ENCODE measurements at places on chromosomes 11 and 22.

DNA sequence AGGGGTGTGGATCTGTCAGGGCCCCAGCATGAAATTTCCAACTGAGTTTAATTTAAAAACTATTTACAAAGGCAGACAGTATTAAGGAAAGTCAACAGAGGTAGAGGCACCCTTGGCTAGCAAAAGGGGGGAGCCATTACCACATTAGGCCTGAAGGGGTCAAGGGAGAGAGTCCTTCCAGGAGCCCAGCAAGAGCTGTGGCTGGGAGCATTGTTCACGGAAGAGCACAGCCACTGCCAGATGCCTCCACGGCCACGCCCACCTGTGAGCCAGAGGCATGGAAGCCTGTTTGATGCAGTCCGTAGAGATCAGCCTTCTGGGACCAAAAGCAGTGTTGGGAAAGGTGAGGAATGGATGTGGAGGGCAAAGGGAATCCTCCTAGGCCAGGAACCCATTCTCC is 102.6 kb downstream of the GALNT18 start:
- no peak for DNase-seq

GRCh38 chr11:128494418-128495332 is 92.7 kb downstream of the ETS1 start:
- DNase-seq: no peak

DNA sequence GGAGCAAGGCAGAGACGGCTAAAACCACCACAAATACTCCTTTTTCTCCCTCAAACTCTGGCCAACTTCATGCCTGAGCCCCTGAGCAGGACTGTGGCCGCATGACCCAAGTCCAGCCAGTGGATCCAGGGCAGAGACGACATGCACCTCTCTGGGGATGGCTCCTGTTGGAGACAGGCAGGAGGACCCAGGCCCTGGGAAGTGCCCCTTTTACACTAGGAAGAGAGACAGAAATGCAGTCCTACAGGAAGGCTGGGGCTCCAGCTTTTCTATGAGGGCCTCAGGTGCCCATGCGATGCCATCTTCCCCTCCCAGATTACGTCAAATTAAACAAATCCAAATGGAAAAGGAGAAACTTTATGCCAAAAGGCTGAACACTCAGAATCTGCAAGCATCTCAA is 498.0 kb downstream of the BRD1 start:
- no peak for DNase-seq

DNA sequence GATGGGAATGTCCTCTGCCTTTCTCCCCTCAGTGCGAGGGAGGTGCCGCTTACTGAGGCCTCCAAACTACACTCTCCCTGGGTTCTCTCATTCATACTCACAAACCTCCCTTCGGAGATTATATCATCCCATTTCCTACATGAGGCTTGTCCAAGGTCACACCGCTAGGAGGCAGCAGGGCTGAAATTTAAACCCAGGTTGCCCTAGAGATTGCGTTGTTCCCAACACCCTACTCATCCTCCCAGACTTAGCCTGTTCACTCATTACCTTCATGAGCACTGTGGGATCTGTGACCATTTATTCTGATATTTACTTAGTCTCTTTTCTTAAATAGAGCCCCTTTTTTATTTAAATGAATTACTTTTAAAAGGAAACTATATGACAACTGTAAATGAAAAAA is 31.1 kb downstream of the SDHAF2 start:
- DNase-seq: no peak

DNA sequence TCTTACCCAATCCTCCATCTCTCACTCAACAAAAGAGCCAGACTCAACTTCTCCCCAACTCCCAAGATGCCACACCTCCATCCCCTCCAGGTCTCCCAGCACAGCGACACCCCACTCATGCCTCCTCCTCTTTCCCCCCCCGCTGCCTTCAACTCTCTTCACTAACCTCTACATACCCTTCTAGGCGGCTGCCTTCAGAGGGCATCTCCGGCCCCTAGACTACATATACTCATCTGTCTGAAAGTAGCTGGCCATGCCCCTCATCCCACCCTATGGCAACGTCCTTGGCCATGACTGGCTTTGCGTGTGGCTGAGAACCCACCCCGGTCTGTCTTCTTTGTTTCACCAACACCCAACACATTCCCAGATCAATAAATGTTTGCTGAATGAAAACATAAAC is 81.7 kb upstream of the TMEM45B start:
- no peak for DNase-seq
